Retina (tissue), 1 donor: ENCODE measurements at places on chromosomes 1 and 21.

DNA sequence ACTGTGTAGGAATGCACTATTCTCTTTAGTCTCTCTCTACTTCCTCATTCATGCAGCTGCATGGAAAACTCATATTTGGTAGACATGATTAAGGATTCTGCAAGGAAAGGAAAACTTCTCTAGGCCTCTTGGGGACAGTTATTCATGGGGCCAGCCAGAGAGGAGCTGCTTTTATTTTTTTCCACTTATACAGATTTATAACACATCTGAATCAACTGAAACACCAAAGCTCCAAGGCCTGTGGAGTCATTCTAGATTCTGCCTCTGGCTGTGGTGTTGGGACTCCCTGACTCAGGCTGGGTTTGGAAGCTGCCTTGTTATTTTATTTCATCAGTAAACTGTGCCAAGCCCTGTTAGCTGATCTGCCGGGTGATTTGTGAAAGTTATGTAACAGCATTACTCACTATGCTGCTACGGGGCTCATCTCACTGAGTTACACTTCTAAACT is 83.9 kb upstream of the EDEM3 start:
- DNase-seq: no peak

DNA sequence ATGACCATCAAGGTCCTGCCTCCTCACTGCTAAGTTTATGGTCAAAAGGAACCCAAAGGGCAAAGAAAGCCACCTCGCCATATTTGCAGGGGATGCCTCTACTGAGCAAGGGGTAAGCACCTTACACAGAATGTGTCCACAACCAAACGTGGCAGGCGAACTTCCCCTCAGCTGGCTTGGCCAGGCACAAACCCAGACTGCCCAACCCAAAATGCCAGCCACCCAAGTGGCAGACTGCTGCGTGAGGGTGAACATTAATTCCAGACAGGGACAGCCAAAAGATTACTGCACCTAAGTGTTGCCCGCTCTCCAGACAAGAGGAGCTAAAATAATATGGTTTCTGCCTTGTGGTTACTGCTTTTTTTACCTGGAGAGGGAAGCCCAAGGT is 16.0 kb downstream of the ZNF697 start:
- DNase-seq: no peak

- DNase-seq: no peak
Measured at GRCh38 chr1:179857009-179857408, 20.6 kb downstream of the TOR1AIP2 start.

DNA sequence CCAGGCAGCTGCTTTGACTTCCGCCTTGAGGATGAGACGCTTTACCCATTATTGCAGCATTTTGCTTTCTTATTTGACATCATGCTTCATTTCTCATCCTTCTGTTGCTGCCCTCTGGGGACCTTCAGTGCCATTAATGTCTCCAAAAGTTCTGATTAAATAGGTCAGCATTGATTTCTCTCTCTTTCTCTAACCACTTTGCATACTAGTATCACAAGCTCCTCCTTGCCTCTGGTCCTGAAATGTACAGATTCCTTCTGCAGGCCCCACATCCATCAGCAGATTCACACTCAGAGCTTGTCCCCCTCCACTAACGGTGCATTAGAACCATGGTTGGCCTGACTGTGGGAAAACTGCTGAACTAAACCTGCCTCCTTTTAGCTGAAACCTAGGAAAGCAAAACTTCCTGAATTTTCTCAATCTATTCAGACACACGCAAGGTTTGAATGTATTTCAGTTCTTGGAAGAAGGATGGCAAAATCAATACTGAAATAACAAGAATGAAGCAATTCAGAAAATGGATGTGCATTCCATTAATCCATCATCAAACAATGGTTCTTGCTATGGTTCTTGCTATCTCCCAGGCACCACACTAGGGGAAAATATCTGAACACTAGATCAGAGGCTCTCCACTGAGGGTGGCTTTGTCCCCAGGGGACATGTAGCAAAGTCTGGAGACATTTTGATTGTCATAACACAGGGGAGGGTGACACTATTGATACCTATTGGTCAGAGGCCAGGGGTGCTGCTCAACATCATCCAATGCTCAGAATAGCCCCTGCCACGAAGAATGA is 154.5 kb downstream of the PCP4 start:
- peak; percentile 28 for DNase-seq

- no peak for DNase-seq
Measured at GRCh38 chr1:158930504-158930903, 848 bp upstream of the PYHIN1 start.

GRCh38 chr21:37436174-37436573 is 69.6 kb downstream of the DYRK1A start:
- DNase-seq: no peak

DNA sequence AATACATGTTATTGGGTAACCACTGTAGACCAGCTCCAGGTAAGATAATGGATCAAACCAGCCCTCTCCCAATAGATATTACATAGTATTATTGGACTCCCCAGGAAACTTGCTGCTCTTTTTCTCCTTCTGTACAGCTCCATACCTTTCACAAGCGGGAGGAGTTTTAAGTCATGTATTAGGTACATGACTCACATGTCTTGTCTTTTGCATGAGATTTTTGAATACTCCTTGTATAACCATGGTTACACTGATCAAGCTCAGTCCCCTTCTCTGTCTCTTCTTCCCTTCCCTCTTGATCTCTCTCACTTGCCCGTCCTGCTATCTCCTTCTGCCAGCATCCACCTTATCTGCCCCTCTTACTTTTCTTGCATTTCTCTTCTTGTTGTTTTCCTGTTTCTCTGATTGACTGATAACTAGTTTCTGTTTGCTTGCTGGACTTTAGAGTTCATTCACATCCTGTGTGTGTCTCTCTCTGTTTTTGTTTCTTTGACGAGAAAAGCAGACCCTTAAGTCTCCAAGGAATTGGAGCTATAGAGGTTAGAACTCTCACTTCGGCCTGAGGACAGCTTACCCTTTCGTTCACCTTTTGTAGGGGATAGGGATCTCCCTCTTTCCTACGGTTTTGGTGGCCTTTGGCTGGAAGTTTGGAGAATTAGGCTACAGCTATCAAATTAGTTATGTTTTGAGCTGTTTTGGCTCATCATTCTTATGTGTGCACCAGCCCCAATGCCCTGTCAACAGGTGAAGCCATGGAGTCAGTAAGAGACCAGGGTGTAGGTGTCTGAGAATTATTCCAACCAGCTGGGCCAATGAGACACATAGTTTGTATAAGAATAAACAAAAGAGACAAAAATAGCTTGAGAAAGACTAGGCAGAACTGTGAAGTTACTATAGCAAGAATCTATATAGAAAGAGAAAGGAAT is 49.0 kb upstream of the ASB17 start:
- no peak for DNase-seq

DNA sequence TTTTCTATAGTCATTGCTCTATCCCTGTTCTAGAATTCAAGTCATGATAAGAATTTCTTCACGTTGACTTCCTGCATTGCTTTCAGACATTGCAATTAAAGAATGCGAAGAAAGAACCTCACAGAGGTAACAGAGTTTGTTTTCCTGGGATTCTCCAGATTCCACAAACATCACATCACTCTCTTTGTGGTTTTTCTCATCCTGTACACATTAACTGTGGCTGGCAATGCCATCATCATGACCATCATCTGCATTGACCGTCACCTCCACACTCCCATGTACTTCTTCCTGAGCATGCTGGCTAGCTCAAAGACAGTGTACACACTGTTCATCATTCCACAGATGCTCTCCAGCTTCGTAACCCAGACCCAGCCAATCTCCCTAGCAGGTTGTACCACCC is 10.6 kb downstream of the APCS start:
- DNase-seq: no peak

GRCh38 chr1:246383239-246383589 is 123.9 kb downstream of the SMYD3 start:
- no peak for DNase-seq

DNA sequence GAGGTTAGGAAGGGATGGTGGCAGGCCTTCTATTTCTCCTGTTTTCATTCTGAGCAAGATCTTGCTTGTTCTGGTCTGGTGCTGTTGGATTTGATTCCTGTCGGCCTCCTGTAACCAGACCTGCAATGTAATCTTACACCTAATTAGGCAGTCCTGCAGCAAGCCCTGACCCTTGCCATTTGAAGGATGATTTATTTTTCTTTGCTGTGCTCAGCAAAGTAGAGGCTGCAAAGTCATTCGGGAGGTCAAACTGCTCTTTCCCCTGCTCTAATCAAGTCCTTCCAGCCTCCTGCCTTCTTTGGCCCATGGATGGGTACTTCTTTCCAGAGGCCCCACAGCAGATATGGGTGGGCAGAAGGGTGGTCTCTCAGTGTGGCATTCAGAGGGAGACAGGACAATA is 417.7 kb upstream of the USP24 start:
- DNase-seq: no peak

DNA sequence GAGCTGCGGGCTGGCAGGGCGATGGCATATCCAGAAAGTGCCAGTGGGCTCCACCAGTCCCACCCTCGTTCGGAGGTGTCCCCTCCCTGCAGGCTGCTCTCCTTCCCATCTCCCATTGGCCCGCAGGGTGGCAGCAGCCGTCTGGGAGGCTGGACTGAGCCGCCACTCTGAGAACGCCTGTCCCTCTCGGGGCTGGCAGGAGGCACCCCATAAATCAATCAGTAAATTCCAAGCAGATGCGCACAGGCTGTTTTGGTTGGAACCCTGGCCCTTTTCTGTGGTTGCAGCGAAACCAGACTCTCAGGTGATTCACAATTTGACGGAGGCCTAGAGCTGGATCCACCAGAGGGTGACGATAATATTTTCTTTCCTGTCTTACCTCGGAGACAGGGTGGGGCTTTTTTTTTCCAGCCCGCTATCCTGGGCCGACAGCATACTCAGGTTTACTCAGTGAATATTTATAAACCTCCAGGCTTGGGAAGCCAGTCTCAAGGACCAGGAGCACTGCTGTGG is 99.7 kb downstream of the GLIS1 start:
- DNase-seq: no peak

- no peak for DNase-seq
Measured at GRCh38 chr1:154344977-154345837, 19.9 kb downstream of the ATP8B2 start.

DNA sequence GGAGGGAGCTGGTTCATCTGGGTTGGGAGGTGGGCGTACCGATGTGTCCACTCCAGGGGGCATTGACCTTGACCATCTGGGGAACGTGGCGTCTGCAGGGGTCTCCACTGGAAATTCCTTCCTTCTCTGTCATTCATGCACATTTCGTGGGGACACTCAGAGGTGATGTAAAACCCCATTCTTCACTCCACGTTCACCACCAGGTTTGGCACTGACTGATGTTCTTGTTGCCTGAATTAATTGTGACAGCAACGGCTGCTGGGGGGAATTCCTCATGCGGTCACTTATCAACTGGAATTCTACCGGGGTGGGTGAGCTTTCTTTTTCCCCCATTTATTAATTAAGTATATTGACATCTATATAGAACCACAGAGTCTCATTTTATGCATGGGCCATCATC is 18.1 kb upstream of the POFUT2 start:
- DNase-seq: no peak

- DNase-seq: no peak
Measured at GRCh38 chr1:242006976-242007375, 8.1 kb upstream of the MAP1LC3C start.

GRCh38 chr1:218917656-218918055 is 256.0 kb upstream of the LYPLAL1 start:
- no peak for DNase-seq

GRCh38 chr1:109827466-109827865 is 63.7 kb upstream of the EPS8L3 start:
- no peak for DNase-seq

DNA sequence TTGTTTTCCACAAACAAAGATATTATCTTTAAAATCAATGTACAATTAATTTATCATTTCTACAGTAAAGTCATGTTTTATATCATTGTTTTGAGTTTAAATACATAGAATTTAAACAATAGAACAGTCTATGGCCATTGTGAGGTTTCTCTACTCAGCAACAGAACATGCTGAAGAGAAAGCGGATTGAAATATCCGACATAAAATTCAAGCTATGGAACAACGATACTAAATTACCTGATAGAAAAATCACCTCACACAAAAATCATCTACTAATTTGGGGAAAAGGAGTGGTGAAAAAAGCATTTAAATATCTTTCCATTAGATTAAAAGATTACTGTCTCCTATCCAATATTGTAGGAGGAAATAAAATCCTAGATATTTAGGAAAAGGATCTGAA is 12.6 kb downstream of the CDKN2C start:
- DNase-seq: no peak

GRCh38 chr1:79198832-79199231 is 192.3 kb upstream of the ADGRL4 start:
- DNase-seq: no peak

- no peak for DNase-seq
Measured at GRCh38 chr1:37509181-37509580, 5.4 kb downstream of the MEAF6 start.

- no peak for DNase-seq
Measured at GRCh38 chr1:76607717-76608116, 259.6 kb upstream of the ST6GALNAC5 start.

DNA sequence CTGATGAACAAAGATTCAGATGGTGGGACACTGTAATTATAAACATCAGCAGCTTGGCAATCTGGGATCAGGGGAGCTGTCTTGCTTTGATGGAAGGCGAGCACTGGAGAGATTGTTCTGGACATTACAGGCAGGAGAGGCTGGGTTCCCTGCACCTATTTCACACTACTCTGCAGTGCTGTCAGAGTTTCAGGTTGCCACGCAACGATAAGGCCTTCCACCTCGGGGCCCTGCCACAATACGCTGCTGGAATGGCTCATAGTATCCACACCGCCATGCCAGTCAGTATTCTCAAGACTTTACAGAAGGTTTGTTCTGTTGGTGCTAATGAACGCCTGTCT is 96.8 kb downstream of the GLIS1 start:
- DNase-seq: no peak

DNA sequence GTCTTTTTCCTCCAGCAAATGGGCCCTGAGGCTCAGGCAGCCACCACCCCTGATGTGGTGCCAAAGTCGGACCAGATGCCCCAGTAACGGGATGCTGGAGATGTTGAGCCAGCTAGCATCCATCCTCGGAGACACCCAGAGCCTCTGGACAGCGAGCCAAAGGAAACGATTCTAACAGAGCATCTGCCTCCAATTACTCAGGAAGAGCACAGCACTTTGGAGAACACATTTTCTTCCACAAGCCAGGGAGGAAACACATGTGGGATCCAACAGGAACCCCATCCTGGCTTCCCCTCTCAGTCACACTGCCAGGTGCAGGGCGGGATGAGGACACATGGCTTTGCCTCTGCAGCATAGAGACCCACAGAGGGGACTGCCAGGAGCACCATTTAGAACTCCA is 44.9 kb downstream of the C1orf198 start:
- DNase-seq: no peak
